Anterior cingulate cortex (tissue), 58 donors: ENCODE measurements at places on chromosomes 13 and 19.

DNA sequence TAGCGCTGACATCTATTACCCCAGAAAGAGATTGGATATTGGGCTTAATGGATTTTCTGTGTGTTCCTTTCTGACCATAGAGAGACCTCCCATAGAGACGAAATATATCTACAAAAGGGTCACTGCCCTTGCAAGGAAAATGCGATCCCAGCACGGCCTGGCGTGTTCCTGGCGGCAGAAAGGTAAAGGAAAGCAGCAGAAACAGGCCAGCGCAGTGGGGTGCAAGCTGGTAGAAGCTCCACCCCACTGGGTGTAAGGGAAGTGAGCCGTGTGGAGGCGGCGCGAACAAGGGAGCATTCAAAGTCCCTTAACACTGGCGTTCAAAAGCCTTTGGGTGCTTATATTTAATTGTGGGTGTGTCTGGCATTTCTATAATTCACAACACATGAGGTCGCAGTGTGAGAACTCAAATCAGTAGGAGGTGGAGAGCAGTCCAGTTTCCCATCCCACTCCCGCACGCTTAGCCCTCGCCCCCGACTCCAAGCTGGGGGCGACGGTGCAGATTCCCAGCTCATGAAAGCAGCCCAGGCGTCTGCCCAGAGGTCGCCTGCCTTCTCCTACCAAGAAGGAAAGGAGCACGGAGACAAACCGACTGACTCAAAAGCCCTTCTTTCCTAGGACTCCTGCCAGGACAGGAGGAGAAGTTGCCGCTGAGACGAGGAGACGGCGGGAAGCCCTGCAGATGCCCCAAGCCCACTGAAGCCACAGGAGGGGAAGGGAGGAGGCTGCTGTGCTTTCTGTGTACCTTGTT is 478.4 kb downstream of the FOXO1 start:
- no peak for DNase-seq

DNA sequence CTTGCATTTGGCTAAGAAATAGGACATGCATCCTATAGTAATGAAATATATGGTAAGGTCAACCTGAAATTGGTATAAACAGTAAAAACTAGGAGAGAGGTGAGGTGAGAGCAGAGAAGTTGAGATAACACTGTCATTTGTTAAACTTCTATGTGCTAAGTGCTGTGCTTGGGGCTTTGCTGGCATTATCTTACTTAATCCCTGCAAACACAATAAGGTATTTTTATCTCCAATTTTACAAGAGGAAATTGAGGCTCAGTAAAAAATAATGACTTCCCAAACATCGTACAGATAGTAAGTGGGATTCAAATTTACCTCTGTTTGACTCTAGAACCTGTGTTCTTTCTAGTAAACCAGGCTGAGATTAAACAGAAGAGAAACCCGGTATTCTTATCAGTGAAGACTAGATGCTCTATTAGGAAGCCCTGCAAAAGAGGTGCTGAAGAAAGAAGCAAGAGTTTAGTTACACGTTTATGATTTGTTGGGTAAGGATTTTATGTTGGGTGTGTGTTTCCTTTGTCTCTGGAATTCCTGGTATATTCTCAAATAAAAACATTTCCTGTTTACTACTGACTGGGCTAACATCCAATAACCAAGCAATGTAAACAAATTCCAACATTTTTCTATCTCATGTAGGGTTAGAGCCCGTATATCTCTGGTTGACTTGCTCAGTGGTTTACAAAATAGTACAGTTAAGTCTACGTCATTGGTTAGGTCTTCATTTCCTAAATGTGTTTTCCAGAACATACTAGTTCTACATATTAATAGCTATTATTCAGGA is 137.3 kb upstream of the FNDC3A start:
- DNase-seq = no peak

DNA sequence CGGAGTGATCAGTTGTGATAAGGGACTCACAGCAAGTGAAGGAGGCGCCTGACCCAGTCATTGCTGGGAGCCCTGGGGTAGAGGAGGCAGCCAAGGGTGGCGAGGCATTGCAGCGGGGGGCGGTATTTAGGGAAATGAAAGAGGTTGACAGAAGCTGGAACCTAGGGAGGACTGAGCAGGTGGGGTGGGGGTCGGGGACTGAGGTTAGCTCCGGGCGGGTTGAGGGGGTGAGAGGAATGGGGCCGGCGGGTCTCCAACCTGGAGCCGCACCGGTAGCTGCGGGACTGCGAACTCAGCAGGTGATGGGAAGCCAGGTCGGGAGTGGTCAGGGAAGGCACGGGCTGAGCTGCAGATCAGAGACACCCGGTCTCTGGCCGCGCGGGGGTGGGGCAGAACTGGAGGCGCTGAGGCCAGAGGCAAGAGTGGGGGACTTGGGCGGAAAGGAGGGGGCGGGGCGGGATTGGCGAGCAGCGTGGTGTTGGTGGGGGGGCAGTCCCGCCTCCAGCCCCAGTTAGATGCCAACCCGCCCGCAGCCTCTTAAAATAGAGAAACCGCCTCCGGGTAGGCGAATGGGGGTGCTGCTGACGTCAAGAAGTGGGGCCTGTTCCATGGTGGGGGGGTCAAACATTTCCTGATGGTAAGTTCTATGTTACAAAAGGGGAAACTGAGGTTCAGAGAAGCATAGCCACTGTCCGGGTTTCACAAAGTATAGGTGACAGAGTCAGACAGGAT is 1.5 kb downstream of the MAST3 start:
- no peak for DNase-seq

DNA sequence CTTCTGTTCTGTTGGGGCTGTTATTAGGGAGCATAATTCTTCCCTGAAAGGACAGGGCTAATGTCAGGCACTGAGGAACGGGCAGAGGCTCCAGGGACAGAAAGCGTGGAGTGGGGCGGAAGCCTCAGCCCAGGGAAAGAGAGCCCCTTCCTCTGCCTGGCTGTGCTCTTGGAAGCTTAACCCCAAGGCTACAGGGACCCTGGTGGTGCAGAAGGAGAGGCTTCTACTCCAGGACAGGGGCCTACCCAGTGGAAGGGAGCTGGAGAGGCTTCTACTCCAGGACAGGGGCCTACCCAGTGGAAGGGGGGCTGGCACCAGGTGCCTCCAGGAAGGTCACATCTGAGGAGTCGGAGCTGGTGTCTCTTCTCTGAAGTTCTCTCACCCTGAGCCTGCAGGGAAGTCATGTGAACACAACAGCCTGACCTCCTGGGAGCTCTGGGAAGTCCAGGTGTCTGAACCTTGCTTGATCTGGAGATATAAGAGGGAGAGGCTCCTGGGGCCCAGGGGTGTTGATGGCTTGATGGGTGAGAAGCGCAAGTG is 159.5 kb upstream of the SOX1 start:
- no peak for DNase-seq

DNA sequence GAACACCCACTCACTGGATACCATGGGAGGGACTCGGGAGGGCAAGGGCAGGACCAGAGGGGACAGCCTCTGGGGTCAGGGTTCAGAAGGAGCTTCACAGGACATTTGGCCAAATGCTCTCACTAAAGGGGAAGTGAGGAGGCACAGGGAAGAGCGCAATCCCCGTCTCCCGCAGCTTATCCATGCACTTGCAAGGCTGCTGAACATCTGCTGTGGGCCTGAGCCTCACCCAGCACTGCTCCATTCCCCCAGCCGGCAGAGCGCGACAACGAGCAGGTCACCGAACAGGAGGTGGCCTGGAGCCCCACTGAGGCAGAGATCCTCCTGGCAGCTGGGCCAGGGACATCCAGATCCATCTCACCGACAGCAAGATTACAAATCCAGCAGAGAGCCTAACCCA is 23.3 kb downstream of the ELAVL1 start:
- DNase-seq = no peak

DNA sequence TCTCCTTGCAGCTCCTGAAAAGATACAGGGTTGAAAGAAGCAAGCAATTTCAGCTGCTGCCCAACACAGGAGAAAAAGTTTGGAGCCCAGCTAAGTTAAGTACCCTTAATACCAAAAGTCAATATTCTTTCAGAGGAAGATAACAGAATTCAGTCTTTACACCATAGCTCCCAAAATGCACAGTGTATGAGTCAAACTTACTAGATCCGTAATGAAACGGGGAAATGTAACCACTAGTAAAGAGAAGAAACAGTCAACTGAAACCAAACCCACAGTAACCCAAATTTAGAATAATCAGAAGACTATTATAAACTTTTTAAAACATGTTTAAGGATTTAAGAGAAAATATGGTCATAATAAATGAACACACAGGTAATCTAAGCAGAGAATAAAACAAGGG is 45.2 kb downstream of the SUCLA2 start:
- DNase-seq = no peak

DNA sequence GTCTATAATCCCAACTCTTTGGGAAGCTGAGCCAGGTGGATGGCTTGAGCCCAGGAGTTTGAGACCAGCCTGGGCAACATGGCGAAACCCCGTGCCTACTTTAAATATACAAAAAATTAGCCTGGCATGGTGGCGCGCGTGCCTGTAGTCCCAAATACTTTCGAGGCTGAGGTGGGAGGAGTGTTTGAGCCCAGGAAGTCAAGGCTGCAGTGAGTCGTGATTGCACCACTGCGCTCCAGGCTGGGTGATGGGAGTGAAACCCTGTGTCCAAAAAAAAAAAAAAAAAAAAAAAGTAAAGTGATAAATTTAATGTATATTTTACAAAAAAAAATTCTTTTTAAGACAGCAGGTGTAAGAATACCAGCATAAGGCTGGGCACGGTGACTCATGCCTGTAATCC is 17.6 kb downstream of the TMEM38A start:
- no peak for DNase-seq

GRCh38 chr13:75569576-75569975 is 20.0 kb downstream of the UCHL3 start:
- no peak for DNase-seq
